Epithelial cell of esophagus (primary cell): ENCODE measurements at places on chromosomes 1 and 21.

DNA sequence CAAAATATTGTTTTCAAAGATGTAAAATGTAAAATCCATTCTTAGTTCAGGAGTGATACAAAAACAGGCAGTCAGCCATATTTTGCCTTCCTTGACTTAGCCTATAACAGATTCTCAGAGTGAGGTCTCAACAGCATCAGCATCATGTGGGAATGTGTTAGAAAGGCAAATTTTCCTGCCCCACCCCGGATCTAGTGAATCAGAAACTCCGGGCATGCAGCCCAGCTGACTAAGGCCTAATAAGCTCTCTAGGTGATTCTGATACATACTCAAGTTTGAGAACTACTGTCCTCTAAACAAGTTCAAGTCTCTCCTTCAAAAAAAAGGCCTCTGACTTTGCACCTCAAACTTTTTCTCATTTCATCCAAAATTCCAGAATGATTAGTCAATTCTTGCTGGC, 46.9 kb upstream of the PRRC2C start:
- DNase-seq: peak; percentile 98

GRCh38 chr1:156433032-156433431, 64.0 kb downstream of the RHBG start:
- DNase-seq: no peak

DNA sequence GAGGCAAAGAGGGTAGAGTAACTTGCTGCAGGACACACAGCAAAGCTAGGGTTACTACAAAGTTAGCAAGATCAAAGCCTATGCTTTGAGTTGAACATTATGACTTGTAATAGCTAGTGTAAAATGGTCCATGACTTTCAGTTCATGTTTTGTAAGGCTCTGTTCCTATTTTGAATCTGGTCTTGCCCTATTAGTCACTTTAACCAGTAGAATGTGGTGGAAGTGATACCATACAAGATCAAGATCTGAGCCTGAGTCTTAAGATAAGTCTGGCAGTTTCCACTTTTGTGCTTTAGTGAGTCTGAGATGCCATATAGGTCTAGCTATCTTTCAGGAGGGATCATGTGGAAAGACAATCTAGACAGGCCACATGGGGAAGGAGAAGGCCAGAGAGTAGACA, 282.1 kb upstream of the BRINP3 start:
- no peak for DNase-seq

DNA sequence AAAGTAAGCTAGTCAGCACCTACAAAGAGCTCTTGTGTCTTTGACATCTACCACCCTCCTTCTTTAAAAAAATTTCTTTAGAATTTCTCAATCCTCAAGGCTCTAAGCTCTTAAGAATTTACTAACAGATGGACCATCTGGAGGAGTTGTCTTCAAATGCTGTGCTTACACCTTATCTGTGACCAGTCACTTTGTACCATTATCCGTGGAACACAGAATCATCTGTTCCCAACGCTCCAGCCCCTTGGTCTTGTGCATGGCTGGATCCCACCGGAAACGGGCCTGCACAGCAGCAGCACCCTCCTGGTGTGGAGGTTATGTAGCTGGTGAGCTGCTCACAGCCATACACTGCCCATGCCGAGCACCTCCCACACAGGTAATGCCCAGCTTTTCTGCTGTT, 89.0 kb downstream of the TBX19 start:
- no peak for DNase-seq

GRCh38 chr1:177809819-177810218, 160.0 kb downstream of the SEC16B start:
- no peak for DNase-seq

- no peak for DNase-seq
Observed at GRCh38 chr1:184701816-184702215, 52.8 kb downstream of the EDEM3 start.

DNA sequence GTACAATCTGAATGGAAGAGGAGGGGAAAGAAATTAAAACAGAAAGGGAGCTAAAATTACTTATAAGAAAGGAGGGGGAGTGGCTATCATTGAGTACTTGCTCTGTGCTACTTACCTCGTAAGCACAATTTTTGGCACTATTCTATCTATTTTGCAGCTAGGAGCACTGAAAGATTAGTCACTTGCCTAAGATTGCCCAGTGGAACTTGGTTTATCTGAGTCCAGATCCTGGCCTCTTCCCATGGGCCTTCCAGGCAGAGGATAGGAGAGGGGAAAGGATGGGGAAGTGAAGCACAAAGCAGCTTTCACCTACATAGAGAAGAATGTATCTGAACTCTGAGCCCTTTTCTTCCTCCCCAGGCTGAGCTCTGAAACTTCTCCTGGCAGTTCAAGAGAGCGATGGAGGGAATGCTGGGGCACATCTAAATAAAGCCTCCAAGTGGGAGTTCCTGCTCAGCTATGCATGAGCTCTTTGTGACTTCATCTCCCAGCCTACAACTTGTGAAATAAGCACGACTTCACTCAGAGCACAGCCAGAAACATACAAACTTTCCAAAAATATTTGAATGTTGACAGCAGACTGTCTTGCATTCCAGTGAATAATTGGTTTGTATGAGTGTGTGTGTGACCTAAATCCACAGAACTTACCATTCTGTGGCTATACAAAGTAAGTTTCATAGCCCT, 29.4 kb downstream of the HMGB4 start:
- DNase-seq: no peak

GRCh38 chr21:44853601-44854390, 19.7 kb downstream of the PTTG1IP start:
- no peak for DNase-seq

GRCh38 chr21:42337276-42337675, 13.5 kb downstream of the TFF2 start:
- DNase-seq: no peak

DNA sequence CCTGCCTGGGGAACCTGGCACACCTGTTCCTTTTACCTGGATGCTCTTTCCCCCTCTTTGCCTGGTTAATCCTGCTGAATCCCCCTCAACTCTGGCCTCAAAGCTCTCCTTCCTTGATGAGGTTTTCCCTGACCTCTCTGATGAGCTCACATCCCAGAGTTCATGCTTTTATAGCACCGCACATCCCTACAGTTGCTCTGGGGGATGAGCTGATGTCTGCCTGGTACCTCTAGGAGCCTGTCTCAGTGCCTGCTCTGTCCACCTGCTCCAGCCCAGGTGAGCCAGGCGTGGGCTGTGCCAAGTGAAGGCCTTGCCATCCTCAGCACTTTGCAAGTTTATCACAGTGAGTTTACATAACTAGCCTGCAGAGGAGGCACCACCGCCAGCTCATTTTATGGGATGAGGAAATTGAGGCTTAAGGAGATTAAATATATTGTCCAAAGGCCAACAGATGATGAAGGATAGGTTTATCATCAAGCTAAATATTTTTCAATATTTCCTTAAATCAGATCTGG, 58.6 kb upstream of the TMPRSS2 start:
- no peak for DNase-seq

DNA sequence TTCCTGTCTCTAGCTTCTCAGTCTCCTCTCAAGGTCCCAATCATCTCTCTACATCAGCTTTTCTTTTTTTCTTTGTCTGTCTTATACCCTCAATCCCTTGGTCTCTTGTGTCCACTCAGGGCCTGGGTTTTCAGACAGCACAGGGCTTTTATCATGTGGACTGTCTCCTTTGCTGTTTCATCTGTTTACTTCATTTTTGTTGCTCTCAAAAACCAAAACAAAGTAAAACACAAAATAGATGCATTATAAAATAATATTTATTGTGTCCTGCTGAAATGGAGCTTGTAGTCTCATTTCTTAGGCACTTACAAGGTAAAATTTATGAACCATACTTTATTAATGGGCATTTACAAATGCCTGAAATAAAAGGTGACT, 17.8 kb upstream of the SLAMF6 start:
- DNase-seq: no peak

DNA sequence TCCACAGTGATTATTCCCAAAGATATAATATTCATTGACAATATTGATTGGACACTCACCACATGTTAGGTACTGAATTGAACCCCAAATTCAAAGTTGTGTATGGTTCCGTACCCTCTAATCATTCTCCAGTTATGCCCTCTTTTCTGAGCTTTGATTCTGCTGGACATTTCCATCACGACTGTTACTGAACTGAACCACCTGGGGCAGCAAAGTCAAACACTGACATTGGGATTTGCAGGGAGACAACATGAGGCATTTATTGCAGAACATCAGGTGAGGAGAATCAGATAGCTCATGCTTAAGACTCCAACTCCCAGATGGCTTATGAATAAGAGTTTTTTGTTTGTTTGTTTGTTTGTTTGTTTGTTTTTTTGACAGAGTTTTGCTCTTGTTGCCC, 420.9 kb downstream of the DISC1 start:
- peak; percentile 31 for DNase-seq

DNA sequence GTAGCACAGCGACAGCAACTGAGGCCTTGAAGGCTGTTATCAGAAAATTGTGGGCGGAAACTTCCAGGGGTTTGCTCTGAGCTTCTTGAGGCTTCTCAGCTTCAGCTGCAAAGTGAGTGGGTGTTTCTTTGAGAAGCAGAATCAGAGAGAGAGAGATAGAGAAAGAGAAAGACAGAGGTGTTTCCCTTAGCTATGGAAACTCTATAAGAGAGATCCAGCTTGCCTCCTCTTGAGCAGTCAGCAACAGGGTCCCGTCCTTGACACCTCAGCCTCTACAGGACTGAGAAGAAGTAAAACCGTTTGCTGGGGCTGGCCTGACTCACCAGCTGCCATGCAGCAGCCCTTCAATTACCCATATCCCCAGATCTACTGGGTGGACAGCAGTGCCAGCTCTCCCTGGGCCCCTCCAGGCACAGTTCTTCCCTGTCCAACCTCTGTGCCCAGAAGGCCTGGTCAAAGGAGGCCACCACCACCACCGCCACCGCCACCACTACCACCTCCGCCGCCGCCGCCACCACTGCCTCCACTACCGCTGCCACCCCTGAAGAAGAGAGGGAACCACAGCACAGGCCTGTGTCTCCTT, at the start of gene FASLG:
FASLG (plus strand) TSS at position 233 of the 583 bp plus-strand sequence; CDS start at position 332, 99 bp downstream.
- DNase-seq: no peak
